Esophagus mucosa (tissue), 1 donor: ENCODE measurements at places on chromosomes 7 and 10. TPM values are rescaled to one million over a fixed set of nuclear protein-coding genes. Genes with fewer than 3 reads are reported as not detected.

The PAPOLB gene
- total RNA-seq = not detected

The NANOS1 gene
- total RNA-seq = 1.3 TPM

The TWIST1 gene
- total RNA-seq = 0.64 TPM

The TFPI2 gene
- total RNA-seq = 0.24 TPM

The HYAL4 gene
- total RNA-seq = not detected

The SH2D4B gene
- total RNA-seq = 0.04 TPM

The SLC18A3 gene
- not detected for total RNA-seq

The AASS gene
- total RNA-seq = 16.3 TPM

The CREB5 gene
- 2.5 TPM for total RNA-seq

The TSPAN12 gene
- 0.92 TPM for total RNA-seq
